RCC 7860 (cell line): ENCODE measurements at places on chromosomes 7 and 10.

DNA sequence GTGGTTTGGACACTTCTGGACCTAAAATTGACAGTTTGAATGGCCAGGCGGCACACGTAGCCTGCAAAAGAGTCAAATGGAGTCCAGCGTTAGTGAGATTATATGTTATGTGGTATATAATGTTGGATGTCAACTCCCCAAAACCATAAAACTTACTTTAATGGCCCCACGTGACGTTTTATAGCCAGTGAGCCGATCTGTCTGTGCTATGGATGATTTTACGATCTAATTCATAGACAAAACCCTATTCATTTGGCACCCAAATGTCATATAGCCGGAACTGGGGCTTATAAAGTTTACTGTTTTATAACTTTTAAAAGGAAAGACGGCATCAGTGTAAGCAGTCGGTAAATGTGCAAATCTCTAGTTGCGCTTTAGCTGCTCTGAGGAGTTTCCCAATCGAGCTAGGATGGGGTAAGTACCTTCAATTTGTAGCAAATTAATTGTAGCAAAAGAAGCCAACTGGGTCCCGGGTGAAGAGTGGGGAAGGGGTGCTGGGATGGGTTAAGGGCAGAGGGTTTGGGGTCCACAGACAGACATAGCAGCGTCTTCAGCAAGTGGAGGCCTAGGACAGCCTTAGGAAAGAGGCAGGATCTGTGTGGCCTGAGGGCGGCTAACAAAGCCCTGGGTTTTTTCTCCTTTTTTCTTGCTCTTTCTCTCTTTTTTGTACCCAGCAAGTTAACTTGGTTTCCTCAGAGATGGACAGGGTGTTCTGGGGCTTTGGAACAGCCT, 3.2 kb downstream of the HOXA5 start:
- no peak for DNase-seq

DNA sequence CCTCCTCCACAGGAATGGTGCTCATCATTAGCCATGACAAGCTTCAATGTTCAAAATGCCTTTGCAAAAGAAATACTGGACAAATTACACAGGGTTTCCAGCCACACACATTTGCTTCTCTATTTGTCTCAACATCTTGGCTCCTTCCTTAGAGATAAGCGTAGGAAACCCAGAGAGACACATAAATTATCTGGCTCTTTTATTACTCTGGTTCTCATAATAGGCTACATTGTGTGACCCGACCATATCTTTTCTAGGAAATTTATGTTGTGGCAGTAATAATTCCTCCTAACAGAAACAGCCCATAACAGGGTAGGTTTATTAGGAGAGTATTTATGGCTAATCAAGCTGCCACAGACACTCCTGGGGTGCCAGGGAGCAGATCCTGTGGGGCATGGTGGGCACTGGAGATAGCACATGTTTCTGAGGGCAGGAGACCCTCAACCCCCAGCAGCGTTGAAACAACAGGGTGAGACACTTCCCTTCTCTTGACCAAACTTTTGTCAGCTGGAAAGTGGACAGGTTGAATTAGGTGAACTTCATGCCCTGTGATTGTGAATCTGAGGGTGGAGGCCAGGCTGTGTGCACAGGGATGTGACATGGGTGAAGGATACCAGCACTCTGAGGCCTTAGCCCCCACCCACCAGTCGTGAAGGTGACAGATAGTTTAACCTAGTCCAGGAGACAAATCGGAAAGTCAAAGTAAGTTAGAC, 295.9 kb upstream of the ZNF32 start:
- no peak for DNase-seq

GRCh38 chr7:127770885-127771284, 118.9 kb downstream of the SND1 start:
- DNase-seq, result no peak

DNA sequence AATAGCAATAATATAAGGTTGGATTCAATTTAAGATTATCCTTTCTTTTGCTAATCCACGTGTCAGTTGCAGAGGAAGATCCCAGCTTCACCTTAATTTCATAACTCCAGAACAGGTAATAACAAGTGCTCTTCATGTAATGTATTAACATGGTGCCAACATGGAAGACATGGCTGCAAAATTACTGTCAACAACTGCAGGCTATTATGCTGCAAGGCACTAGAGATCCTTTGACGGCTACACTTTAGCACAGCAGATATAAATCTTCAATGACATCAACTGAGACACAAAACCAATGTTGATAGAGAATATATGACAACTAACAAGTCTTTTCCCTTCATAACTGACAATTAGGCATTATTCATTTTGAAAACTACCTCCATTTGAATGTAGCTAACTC, 96.1 kb downstream of the RNF133 start:
- no peak for DNase-seq
